ENCODE measurements at places on chromosomes 11 and 22.
A peak's percentile ranks its signal among the peaks of the same experiment; 100 is the strongest.

DNA sequence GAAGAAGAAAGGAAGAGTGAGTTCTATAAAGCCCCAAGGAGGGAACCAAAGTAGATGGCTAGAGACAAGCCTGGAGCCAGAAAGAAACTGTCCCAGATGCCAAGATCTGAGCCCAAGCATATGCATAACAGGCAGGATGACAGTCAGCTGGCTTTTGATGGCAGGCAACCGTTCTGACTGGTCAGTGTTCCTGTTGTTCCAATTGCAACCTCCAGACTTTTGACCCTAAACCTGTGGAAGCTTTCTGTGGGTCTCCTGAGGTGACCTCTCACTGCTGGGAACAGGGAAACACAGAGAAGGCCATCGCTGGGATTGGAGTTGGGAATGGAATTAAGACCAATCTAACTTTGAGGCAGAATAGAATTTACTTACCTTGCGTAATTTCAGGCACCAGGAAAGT is 21.6 kb upstream of the NNMT start:
- DNase-seq = no peak

DNA sequence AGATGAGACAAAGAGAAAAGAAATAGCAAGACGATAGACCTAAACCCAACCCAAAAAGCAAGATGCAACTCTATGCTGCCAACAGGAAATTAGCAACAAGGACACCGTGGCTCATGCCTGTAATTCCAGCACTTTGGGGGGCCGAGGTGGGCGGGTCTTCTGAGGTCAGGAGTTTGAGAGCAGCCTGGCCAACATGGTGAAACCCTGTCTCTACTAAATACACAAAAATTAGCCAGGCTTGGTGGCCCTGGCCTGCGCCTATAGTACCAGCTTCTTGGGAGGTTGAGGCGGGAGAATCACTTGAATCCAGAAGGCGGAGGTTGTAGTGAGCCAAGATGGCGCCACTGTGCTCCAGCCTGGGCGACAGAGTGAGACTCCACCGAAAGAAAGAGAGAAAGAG is 24.3 kb upstream of the IL10RA start:
- DNase-seq = no peak

DNA sequence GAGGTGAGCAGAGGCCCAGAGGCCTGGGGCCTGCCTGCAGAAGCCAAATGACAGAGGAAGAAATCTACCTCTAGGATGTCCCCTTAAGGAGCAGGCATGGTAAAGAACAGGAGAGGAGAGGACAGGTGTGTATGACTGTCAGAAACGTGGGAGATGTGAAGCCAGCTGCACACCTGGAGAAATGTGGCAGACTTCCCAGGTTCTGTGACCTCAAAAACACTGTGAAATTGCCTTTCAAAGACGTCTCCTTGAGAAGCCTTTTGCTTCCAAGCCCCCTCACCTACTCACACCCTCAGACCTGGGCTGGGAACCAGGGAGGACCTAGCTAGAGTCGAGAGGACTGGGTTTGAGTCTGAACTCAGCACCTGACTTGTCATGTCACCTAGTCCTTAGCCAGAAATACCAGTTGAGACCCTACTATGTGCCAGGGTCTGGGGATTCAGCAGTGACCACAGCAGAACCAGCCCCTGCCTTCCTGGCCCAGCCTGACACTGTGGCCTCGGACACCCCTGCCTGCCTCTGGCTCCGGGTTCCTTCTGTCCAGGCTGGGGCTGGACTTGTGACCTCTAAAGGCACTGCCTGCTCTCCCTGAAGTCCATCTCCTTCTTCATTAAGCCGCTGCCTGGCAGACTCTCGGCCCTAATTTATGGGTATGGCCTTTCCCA is 5.6 kb downstream of the TPBGL start:
- DNase-seq = no peak

- DNase-seq = peak; percentile 58
These were observed 122.1 kb downstream of the CSNK2A3 start for GRCh38 chr11:11230802-11231562.

- DNase-seq = no peak
These were observed 555.7 kb upstream of the CADM1 start for GRCh38 chr11:116059919-116060318.

DNA sequence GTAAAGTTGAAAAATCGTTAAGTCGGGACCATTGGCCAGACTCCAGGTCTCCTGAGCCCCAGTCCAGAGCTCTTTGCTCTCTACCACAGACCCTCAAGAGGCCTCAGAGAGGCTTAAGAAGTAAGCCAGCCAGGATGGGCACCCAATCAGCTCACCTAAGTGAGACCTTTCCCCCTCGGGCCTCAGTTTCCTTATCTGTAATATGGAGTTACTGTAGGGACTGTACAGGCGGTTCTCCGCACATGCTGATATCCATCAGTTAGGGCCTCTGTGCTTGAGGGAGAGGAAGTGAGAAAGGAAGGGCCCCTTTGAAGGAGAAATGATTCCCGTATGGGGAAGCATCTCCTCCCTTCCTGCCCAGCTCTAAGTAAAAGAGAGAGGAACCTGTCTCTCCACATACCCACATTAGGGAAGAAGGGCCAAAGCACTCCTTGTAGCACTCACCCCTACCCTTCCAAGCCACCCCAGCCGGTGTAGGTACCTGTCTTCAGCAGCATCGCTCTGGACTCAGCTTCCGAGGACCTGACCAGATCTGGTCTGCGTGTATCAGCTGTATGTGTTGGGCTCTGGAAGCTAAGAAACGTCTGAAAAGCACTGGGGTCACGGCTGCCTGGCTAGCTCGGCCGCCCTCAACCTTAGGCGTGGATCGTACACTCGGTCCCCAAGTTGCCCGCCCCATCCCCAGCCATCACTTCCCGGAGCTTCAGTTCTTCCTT is 653 bp downstream of the NAGA start:
- peak; percentile 15 for DNase-seq

GRCh38 chr11:125272092-125272491 is 107.5 kb downstream of the PKNOX2 start:
- DNase-seq = no peak

- peak; percentile 5 for DNase-seq
These were observed 93.1 kb upstream of the HORMAD2 start for GRCh38 chr22:29987137-29987536.

DNA sequence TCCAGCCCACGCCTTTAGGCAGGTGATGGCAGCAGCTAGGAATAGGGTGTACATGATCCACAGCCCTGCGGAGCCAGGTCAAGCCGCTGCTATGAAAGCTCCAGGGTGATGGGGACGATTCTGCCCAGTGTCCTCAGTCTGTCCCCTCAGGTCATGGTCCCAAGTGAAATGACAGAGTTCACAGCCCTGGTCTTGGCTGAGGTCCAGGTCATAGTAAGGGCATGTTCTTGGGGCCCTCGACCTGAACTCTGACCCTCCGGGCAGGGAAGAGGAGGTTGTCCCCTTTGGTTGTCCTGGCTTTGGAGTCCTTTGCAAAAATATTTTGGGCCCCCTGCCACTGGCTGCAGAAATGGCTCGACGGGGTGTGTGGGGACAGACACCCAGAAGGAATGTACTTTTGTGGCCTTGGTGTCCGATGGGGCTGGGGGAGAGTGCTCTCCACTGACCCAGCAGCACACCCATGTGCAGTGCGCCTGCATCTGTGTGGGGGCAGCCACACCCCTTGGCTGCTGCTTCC is 7.3 kb downstream of the C22orf31 start:
- DNase-seq = no peak

DNA sequence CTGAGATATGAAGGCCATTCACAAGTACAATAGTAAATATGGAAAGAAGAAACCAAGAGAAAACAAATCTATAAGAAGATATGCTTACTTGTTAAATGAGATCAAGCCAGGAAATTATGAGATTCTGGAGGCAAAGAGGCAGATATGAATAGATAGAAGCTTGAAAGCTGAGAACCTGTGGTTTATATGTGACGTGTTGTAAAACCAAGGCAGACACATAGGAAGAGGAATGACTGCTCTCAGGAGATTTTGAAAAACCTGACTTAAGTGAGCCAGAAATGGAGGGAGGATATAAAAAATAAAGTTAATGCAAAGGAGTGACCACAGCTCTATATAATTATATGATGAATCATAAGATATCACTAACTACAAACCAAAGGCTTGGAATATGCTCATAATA is 1160.5 kb upstream of the CNTN5 start:
- no peak for DNase-seq

- DNase-seq = no peak
These were observed 8.8 kb upstream of the CEP295 start for GRCh38 chr11:93652679-93653078.

GRCh38 chr22:23000657-23001347 is 69.5 kb upstream of the GNAZ start:
- DNase-seq = no peak

DNA sequence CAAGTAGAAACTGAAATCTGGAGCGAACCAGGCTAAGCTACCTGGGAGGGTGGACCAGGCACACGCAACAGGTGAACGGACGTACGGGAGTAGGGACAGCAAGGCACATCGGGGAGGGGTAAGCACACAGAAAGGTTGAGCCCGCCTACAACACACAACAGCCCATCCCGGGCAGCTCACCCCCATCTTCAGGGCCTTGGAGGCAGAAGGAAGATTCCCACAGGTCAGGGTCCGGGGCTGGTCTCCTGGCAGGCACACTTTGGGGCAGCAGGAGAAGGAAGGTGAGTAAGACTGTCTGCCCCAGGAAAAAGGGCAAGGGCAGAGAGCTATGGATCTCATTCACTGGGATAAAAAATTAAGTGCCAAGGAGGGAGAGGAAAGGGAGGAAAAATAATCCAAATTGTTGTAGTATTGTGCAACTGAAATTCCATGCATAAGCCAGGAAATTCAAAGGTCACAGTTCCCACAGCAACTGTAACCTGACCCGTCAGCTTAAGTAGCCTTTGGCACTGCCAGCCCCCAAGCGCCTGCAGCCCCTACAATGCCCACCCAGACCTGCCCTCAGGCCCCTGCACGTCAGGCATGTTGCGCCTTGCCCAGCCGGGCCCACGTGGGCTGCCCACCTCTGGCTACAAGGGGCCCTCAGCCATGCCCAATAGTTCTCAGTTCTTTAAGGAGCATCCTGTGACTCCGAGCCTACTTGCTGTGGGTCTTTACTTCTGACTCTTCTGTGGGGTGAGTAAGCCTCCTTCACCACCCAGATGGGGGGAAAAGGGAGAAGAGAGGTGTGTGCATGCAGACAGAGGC is 51.8 kb downstream of the MICAL3 start:
- no peak for DNase-seq

DNA sequence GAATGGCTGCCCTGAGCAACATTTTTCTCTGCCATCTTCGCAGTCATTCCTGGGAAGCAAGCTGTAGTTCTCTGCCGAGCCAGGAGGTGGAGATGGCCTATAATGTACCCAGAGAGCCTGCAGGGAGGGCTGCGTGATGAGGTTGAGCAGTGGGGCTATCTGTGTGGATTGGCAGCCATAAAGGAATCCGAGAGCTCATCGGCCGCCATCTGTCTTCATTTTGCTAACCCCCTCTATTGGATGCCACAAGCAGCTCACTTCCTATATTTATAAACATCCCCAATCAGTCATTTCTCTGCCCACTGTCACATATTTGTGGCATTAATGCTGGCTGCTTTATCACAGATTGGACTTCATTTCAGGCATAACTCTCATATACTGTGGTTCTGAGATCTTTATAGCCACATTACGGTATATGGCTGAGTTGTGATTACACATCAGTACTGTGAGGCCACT is 209.5 kb downstream of the NTM start:
- DNase-seq = peak; percentile 65

GRCh38 chr11:74957937-74958629 is 9.0 kb downstream of the SPCS2 start:
- DNase-seq = no peak

- no peak for DNase-seq
These were observed 15.9 kb downstream of the MOGAT2 start for GRCh38 chr11:75733431-75734107.

DNA sequence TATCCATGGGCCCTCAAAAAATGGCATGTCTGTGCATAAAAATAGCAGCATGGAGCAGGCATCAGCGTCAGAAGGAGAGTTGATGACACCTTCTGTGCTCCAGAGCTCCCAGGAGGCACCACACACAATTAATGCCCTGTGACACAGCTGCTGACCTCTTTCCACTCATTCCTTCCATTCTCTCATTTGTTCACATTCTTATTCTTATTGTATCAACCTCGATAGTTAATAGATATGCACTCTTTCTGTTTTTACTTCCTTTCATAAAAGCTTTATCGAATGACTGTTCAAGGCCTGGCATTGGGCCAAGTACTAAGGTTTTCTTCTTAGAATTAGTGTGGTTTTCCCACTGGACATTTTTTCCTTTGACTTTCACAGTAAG is 266.0 kb upstream of the MTNR1B start:
- no peak for DNase-seq

DNA sequence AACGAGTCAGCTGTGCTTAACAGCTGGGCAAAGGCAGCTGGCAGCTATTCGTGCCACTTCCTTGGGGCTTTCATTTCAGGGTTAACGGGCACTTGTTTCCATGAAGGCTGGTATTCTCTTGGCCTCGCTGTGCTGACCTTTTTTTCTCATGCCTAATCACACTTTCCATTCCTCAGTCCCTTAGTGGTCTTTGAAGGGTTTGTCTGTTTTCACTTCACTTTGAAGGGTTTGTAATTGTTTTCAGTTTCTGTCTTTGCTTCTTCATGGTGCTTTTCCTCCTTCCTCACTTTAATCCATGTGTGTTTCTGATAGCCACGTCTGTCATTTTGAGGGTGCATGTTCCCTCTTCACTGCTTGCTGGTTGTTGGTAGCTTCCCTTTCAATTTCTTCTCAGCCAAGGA is 24.6 kb downstream of the PPIL2 start:
- no peak for DNase-seq

DNA sequence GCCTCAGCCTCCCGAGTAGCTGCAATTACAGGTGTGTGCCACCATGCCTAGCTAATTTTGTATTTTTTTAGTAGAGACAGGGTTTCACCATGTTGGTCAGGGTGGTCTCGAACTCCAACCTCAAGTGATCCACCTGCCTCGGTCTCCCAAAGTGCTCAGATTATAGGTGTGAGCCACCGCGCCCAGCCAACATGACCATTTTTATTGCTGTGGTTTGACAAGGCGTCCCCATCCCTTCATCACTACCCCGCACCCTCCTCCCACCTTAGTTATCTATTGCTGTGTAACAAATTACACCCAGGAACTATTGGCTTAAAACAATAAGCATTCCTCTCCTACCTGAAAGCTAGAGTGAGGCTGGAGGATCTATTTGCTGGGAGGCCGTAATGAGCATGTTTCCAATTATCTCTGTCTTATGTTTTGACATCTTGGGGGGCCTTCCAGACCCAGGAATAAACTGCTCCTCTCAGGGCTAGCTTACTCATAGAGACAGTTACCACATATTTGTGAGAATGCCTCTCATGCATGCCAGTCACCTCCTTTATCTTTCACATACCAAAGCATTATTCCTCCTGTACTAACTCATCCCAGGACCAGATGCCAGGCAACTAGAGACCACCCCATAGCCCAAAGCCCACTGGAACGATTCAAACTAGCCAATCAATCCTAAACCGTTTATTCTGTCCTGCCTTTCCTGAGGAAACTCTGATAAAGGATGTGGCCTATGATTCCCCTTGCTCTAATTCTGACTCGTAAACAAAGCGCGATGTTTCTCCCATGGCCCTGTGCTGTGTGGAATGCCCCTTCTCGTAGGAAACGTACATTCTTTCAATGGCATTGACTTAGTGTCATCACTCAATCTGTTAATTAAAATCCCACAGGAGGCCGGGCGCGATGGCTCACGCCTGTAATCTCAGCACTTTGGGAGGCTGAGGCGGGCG is 19.4 kb downstream of the SNU13 start:
- no peak for DNase-seq

- DNase-seq = no peak
These were observed 7.2 kb upstream of the IL18BP start for GRCh38 chr11:71991494-71991893.

All from endothelial cell (in vitro differentiated cells).